Germinal center (tissue), 1 donor: ENCODE measurements at places on chromosomes 16 and 17.
A peak's percentile ranks its signal among the peaks of the same experiment; 100 is the strongest.

GRCh38 chr16:1381612-1382406, 30.1 kb downstream of the GNPTG start:
- DNase-seq: no peak

GRCh38 chr17:33127706-33128105, 136.1 kb downstream of the SPACA3 start:
- no peak for DNase-seq

DNA sequence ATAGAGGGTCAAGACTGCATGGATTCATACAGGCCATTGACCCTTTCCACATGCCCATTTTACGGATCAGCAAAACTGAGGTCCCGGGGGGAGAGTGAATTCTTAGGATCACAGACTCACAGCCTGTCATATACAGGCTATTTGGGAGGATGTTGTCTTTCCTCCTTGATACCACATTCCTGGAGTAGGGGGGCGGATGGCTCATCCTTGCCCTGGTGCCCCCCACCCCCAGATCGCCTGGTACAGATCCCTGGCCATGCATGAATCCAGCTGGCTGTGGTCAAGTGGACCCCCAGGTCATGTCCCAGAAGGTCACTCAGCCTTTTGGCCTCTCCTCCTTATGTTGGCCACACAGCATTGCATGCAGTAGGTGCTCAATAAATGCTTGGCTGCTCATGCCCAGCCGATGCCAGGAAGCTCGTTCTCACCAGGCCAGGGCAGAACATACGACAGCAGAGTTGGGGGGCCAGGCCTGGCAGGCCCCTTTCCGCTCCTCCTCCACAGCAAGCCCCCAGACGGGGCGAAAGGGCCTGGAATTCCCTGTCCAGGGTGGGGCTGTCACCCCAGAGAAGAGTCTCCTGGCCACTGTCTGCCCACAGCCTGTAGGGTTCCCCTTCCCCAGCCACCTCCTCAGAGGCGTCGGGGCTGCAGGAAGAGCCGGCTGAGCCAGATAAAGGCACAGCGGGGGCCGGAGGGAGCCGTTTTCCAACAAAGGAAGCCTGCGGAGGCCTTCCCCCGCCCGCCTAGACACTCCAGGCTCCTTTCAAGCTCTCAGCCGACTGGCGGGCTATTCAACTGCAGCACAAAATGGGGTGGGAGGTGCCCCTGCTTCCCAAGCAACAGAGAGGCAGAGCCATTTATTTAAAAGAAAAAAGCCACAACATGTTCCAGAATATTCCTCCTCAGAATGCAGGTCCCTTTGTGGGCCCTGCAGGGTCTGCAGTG, 215.7 kb upstream of the CIBAR2 start:
- DNase-seq: no peak

DNA sequence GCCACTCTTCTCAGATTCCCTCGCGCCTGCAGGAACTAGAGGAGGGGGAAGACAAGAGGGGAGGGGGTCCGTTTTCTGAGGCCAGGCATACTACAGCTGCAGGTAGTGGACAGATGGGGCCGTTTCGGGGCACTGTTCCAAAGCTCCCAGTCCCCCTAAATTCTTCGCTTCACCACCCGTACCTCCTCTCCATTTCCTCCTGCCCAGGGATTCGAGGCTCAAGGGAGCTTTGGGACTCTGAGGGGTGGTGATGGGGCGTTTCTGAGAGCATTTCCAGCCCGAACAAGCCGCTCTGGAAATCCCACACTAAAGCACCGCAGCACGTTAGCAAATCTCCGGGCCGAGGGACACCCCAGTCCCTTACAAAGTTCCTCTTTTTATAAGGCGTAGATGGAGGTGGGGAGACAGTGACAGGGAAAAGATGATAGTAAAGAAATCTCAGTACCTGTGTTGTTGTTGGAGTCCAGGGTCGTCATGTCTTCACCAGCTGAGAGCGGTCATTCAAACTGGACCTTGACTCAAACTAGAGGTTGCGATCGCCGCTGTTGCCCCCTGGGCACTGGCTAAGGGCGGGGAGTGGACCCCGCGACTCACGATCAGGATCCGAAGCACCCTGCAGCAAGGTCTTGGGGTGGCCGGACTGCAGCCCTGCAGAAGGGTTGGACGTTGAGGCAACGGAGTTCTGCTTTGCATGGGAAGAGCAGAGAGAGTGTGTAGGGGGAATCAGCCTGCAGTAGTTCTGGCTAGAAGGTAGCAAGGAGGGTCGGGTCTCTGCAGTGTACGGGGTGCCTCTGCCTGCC, 570 bp downstream of the NR1D1 start:
- peak; percentile 46 for DNase-seq

GRCh38 chr16:83925095-83925905, 26.4 kb downstream of the MLYCD start:
- no peak for DNase-seq

GRCh38 chr17:14307560-14308024, 6.7 kb downstream of the HS3ST3B1 start:
- no peak for DNase-seq

GRCh38 chr17:8117980-8118768, at the start of gene ALOXE3:
ALOXE3 (minus strand) TSS chr17:8118514; CDS start chr17:8117990, 524 bp downstream.
- DNase-seq: no peak

- DNase-seq: peak; percentile 69
Observed at GRCh38 chr16:30063893-30064728, 1.4 kb upstream of the ALDOA start.

GRCh38 chr17:40064971-40065768, 2.4 kb downstream of the THRA start:
- no peak for DNase-seq

- DNase-seq: peak; percentile 82
Observed at GRCh38 chr16:31108035-31108793, at the start of gene BCKDK. BCKDK (plus strand) TSS chr16:31108386; CDS start chr16:31109224, 838 bp downstream.

DNA sequence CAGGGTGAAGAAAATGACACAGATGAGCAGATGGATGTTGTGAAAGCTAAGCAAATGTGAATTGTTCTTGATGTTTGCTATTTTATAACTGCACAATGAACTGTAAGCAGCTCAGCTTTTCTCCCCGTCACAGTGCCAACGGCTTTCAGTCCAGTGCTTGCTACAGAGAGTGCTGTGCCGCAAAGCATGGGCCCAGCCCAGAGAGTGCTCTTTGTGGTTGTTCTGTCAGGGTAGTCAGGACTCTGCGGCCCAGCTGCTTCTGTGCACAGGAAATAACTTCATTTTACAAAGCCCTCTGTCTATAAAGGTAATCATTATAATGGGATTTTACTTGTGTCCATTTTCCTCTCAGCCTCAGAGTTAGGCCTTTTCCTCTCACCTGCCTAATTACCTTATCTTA, 39.1 kb downstream of the CDRT15 start:
- no peak for DNase-seq

DNA sequence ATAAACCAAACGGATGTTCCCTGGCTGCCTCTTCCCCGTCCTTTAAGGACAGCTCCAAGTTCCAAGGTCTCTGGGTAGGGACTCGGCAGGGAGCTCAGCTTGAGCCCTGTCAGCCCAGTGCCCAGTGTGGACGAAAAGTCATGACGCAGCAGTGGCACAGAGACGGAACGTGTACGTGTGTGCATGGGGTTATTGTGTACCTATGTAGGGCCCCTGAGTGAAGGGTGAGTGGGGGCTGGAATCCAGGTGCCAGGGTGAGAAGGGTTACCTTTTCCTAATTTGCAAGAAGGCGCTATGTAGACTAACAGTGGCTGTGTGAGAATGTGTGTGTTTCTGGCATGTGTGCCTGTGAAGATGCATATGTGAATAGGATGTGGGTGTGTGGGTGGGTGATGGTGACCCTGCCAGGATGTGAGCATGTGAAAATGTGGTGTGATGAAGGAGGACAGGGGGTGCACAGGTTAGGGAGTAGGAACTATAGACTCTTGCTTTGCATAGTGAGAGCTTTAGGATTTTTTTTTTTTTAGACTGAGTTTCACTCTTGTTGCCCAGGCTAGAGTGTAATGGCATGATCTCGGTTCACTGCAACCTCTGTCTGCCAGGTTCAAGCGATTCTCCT, 6.0 kb downstream of the SCN4A start:
- no peak for DNase-seq

DNA sequence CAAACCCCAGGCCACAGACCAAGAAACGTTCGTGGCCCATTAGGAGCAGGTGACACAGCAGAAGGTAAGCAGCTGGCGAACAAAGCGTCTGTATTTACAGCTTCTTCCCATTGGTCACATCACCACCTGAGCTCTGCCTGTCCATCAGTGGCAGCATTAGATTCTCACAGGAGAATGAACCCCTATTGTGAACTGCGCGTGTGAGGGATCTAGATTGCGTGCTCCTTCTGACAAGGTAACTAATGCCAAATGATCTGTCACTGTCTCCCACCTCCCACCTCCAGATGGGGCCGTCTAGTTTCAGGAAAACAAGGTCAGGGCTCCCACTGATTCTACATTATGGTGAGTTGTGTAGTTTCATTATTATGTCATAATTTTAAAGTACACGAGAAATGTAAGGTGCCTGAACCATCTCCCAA, 186.3 kb downstream of the CPPED1 start:
- DNase-seq: no peak

GRCh38 chr16:54690710-54691109, 240.0 kb upstream of the IRX5 start:
- no peak for DNase-seq

- no peak for DNase-seq
Observed at GRCh38 chr16:6032438-6032837, 934.8 kb upstream of the EEF2KMT start.

DNA sequence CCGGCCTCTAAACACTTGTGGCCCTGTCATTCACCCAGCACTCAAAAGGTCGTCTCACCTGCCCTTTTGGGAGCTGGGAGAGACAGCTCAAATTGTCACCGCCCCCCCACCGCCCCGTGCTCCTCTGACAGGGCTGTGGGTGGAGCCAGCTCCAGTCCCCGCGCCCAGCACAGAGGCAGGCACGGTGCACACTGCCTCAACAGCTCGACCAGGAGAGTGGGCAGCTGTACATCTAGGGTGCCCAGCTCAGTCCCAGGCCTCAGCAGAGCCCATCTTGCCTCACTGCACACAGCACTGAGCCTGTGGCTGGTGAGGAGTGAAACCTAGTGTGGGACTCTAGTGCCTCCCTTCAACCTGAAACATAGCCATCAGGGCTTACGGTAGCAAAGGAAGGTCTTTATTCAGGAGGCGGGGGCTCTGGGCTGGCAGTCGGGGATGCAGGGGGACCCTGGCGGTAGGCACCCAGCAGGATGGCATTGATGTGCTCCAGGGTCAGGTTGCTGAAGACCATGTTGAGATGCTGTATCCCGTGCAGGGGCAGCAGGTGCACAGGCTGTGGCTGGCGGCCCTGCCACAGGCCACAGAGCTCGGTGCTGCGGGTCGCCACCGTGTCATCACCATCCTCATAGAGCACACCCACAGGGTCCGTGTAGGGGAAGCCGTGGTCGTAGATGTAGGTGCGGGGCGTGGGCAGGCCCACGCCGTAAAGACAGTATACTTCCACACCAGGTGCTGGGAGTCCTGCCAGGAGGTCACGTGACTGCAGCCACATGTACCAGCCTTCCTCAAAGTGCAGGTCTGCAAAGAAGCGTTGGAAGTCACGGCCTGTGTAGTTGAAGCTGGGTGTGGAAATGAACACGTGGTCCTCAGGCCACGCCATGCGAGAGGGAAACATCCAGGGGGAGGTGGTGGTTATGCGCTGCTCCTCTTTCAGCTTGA, 3.1 kb upstream of the PSMB10 start:
- DNase-seq: no peak

GRCh38 chr16:88549671-88550245, 20.4 kb upstream of the ZC3H18 start:
- no peak for DNase-seq

DNA sequence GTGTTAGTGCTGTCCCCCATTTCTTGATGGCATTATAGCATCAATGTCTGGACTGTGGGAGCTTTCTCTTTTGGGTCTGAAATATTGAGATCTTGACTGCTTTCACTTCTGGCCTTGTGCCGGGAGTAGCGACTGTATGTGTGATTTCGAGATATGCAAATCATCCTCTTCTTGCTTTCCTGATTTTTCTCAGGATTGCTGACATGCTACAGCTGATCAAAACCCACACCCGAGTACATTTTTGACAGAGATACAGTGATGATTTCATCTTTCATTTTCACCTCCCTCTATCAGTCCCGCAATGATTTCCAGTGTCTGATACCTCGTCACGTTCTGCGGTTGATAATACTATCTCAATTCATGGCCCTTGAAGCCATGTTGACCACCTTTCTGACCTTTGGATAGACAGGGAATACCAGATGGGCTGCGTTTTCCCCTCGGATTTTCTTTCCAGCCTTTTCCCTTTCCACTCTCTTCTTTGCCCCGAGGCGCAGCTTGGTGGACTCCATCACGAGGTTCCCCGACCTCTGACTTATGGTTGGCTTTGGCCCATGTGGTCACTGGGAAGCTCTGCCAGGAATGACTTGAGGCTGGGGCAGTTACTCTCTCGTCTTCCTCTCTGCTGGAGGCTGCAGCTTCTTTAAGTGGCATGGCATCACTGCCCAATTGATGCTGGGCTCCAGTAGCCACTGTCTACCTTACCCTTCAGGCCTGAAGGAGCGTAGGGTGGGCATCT, 184.4 kb downstream of the SNX29 start:
- DNase-seq: no peak

DNA sequence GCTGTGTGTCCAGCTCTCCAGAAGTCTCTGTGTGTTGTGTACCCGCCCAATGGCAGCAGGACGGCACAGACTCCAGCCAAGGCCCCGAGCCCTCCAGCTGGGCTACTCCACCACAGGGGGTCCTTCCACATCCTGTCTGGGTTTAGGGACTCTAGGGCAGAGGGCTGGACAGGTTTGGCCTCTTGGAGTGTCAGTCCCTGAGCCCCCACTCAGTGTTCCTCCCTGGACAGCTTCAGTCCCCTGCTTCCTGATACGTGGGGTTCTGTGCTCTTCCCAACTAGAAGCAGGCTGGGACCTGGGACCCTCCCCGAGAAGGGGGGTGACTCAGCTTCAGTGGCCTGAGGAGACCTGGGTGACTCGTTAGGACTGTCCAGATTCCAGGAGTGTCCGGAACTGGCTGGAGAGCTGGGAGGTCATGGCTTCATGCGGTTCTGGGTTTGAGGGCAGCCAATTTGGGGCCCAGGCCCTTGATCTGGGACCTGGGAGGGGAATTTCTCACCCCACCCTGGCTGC, 4.2 kb downstream of the CDK3 start:
- no peak for DNase-seq

DNA sequence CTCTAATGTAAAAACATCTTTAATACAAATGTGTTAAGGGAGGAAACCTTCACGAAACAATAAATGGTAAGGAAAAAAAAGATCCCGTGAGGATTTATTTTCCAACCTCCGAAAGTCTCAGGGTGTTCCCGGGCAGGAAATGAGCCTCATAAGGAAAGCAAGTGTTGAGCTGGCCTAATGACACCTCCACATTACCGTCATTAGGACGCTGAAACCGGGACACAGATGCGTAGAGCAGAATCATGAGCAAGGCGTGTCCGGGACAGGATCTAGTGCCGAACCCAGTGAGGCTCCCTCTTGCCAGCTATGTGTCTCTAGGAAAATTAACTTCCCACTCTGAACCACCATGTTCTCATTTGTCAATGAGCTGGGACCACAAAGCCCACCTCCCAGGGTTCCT, 22.7 kb upstream of the CYTH1 start:
- DNase-seq: no peak

- no peak for DNase-seq
Observed at GRCh38 chr16:2963723-2964474, at the start of gene KREMEN2. KREMEN2 (plus strand) TSS chr16:2964275; CDS start chr16:2964521, 246 bp downstream.
